ENCODE measurements at places on chromosomes 7 and 10.
A peak's percentile ranks its signal among the peaks of the same experiment; 100 is the strongest.

DNA sequence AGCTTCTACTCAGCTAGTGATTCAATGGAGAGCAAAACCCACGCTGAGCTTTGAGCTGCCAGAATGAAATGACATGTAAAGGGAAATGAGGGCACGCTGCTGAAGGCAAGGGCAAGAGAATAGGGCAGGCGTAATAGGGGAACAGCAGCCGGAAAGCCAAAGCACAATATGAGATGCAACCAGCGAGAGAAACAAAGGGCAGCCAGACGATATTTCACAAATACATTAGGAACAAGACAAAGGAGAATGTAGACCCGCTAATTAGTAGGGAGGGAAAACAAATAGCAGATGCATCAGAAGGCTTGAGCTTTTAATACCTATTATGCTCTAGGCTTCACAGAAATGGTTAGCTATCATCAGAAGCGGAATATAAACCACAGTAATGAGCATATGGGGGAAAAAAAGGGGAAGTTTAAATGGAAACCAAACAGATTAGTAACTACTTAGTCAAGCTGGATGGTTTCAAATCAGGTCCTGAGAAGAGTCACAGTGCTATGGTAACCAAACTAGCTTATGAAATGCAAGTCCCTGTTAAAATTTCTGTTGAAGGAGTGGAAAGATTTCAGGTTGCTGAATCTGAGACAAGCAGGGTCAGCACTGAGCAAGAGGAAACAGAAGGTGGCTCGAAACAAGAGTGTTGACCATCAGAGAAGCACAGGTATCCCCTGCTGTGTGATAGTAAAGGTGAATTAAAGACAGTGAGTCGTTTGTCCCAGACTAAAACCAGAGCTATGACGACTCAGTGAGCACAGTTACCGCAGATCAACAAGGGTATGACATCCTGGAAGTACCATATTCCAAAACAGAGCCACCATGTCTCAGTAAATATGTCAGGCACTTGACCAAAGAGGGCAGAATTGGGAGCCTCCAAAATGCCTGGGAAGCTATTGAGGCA is 496.9 kb upstream of the CELF2 start:
- DNase-seq: no peak

GRCh38 chr7:25951414-25952260 is 200.4 kb upstream of the NFE2L3 start:
- no peak for DNase-seq

- DNase-seq: no peak
These were observed 114.2 kb upstream of the GPR22 start for GRCh38 chr7:107355616-107356015.

- no peak for DNase-seq
These were observed 33.0 kb downstream of the PLEKHA1 start for GRCh38 chr10:122407375-122408125.

- DNase-seq: no peak
These were observed 31.3 kb upstream of the IL15RA start for GRCh38 chr10:6008497-6009142.

- DNase-seq: no peak
These were observed 76.7 kb downstream of the CFAP58 start for GRCh38 chr10:104430360-104430759.

DNA sequence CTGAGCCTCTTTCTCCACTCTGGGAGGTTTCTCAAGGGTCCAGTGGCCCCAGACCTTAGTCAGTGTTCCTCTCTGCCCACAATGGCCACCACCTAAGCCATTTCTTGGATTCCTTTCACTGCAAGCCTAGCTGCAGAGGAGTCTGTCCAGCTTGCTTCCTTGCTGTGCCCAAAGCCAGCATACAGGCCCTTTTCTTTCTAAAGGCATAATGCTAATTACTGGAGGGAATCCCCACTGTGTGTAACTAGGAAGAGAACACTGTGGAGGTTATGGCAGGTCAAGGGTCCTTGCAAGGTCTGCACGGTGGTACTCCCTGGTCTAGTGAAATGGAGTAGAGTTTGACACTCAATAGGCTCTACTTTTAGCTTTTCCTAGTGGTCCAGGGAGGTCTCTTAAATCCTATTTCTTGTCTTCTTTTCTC is 70.4 kb upstream of the CC2D2B start:
- DNase-seq: no peak

DNA sequence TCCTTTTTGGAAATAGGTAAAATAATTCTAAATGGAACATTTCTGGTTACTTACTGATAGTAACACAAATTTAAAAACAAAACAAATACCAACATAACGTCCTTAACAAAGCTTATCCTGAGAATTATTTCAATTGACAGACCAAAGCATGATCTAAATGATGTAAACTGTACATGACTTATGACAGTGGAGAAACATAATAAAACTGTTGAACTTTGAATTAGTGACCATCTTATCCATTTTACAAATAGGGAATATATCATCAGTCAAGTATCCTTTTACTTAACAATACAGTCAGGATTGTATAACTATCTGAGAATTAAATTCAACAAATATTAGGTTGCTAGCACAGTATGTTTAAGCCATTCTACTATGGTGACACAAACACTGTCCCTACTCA is 2.4 kb downstream of the IPMK start:
- DNase-seq: no peak

DNA sequence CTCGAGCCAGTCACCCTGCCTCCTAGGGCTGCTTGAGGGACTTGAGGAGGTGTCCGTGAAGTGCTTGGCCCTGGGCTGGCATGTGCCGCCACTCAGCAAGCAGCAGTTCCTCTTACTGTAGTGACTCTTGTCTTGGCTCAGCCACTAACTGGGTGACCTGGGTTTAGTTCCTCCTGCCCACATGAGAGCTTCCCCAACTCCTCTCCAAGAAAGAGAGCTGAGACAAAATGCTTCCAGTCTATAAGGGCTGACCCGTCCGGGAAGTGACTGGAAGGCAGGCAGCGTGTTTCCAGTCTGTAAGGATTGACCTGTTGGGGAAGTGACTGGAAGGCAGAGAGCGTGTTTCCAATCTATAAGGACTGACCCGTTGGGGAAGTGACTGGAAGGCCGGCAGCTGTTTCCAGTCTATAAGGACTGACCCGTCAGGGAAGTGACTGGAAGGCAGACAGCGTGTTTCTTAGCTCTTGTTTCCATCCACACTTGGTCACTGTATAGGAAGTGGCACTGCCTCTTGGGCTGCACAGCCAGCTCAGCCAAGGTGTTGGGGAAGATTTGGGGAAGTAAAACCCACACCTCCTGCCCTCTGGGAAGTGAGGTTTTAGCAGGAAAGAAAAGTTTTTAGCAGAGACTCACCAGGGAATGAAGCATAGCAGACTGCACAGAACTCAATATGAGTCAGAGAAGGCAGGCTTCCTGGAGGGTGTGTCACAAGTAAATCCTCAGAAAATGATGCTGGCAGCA is 53.3 kb upstream of the PPIF start:
- no peak for DNase-seq

- DNase-seq: no peak
These were observed 39.8 kb upstream of the EPC1 start for GRCh38 chr10:32386623-32387260.

DNA sequence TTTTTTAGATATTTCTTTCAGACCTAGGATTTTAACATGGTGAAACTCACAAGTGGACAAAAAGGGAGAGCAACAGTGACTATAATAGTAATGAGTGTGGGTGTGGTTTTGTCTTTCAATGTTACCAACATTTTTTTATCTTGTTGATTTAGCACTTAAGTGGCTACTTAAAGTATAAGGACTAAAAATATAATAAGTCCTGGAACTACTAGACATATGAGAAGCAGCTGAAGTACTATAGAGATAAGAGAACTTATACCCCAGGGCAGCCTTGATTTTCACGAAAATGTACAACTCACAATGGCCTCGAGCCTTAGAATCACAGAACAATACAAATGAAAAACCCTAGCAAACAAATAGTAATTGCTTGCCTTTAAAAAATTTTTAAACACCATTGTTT is 1151.8 kb downstream of the TYW1 start:
- peak; percentile 42 for DNase-seq

GRCh38 chr10:48429309-48429708 is 122.8 kb downstream of the MAPK8 start:
- DNase-seq: no peak

DNA sequence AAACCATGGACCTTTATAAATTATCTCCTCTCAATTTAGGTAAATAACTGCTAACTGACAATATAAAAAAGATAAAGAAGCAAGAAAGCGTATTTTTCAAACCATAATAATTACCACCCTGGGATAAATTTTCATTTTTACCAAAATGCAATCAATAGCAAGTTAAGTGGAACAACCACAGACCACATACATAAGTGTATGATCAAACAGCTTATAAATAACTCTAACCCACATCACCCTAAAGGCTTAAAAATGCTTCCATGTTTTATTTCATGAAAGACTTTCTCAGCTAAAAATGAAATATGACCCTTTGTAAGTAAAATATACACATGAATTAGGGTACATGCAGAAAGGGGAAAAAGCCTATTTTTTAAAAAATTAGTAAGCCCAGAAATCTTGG is 156.5 kb downstream of the SGMS1 start:
- DNase-seq: no peak

- no peak for DNase-seq
These were observed 1071.1 kb downstream of the XPNPEP1 start for GRCh38 chr10:108852211-108852610.

- no peak for DNase-seq
These were observed 29.7 kb downstream of the ZC3HAV1 start for GRCh38 chr7:139079861-139080260.

- DNase-seq: no peak
These were observed 9.2 kb downstream of the ZNF800 start for GRCh38 chr7:127383123-127383835.

- no peak for DNase-seq
These were observed 234.0 kb downstream of the SNX10 start for GRCh38 chr7:26525398-26526264.

DNA sequence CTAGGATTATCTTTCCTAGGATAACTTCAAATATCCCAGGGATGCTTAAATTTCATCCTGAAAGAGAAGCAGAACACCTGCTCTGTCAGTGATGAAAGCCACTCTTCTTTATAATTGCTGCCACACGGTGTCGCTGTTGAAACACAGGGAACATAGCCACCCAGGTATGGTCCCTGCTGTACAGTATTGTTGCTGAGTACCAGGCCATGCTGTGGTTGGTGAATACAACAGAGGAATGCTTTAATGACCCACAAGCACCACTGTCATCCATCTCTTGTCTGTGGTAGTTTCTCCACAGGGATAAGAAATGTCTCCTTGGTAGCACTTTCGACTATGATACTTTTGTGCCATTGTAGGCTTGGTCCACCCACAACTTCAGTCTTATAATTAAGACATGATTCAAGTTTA is 70.6 kb upstream of the STARD3NL start:
- DNase-seq: no peak

GRCh38 chr7:44128721-44129582 is 5.6 kb upstream of the POLD2 start:
- no peak for DNase-seq

- DNase-seq: no peak
These were observed 104.2 kb downstream of the ARID5B start for GRCh38 chr10:62005687-62006086.

- DNase-seq: no peak
These were observed 8.0 kb downstream of the SEPHS1 start for GRCh38 chr10:13340068-13340467.

DNA sequence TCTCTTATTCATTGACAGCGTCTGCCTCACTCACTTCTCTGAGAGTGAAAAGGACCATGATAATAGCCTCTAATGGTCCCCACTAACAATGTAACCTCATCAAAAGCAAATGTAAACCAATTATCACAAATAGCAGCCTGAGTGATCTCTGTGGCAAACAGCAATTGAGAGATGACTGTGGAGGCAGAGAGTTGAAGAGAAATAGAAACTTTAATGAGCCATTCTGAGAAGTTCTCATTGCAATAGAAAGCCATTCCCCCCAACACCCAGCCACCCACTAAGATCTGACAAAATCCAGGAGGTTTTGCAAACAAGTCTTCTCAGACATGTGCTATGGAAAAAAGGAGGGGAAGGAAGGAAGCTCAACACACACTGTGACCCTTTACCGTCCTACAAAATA is 44.2 kb upstream of the RNF148 start:
- DNase-seq: peak; percentile 66

DNA sequence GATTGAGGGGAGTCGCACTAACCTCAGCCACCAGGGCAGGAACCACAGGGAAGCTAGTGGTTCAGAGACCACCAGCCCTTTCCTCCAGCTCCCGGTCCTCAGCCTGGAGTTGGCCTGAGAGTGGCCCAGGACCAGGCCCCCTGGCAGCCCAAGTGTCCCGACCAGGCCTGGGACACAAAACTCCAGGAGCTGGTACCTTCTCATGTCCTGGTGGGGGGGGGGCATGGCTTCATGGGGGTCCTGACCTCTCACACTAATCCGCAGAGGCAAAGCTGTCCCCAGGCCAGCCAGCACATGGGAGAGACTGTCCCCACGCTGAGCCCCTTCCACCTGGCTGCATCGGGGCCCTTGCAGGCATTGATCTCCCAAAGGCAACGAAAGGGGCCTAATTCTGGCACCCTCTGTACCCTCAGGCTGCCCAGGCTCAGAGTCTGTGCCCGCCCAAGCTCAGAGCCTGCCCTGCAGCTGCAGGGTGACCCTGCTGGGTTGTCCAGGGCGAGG is 28.2 kb downstream of the GPRIN2 start:
- no peak for DNase-seq

- DNase-seq: no peak
These were observed 47.9 kb downstream of the SP8 start for GRCh38 chr7:20738518-20739481.

- no peak for DNase-seq
These were observed 79.6 kb upstream of the MTPN start for GRCh38 chr7:136056651-136057231.

DNA sequence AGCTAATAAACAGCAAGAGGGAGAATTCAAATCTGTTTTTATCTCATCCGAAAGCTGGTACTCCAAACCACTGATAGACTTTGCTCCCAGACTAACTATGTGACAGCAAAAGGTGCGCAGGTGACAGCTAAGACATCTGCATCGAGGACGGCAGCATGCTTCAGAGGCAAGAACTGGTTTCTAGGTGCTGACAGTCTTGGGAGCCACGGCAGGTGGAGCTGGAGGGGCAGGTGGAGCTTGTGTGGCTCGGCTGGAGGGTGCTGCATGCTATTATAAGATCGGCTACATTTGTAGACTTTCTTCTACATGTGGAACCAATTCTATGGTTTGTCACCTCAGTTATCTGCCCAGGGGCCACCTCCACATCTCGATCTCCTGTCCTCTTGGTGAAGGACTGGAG is 21.8 kb upstream of the MMP21 start:
- no peak for DNase-seq

DNA sequence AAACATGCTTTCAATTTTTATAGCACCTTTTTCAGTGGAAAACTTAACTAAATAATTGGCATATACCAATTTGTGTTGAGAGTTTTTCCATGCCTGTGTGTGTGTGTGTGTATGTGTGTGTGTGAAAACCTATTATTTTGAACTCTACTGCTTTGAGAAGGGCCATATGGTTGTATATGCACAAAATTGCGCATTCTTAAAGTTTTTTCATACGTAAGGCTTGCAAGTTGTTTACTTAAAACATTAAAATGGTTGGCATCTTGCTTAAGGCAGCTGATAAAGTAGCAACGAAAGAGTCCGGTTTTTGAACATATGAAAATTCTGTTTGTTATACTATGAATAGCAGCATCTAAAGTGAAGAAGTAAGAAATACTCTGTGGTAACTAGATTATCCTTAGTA is 84.1 kb downstream of the HDAC9 start:
- no peak for DNase-seq

Data from NCI-H1436 treated with DMSO at 0.1 percent for 48 hours (cell line).